ENCODE measurements at places on chromosomes 3 and 15.

DNA sequence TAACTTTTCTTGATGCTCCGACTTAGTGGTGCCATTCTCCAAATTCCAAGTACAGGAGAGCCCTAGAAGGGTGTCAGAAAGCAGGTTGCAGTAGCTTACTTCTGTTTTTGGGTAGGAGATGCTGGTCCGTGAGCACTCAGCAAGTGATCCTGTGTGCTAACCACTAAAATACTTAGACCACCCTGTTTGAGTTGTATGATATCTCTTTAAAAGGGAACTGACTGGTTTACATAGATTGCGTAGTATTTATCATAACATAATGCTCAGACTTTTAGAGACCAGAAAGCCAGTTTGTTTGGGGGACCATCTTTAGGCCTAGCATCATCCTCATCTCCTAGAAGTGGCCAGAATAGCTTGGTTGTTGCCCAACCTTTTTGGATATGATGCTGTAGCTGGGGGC, 26.7 kb downstream of the CTDSPL start:
- DNase-seq = no peak

DNA sequence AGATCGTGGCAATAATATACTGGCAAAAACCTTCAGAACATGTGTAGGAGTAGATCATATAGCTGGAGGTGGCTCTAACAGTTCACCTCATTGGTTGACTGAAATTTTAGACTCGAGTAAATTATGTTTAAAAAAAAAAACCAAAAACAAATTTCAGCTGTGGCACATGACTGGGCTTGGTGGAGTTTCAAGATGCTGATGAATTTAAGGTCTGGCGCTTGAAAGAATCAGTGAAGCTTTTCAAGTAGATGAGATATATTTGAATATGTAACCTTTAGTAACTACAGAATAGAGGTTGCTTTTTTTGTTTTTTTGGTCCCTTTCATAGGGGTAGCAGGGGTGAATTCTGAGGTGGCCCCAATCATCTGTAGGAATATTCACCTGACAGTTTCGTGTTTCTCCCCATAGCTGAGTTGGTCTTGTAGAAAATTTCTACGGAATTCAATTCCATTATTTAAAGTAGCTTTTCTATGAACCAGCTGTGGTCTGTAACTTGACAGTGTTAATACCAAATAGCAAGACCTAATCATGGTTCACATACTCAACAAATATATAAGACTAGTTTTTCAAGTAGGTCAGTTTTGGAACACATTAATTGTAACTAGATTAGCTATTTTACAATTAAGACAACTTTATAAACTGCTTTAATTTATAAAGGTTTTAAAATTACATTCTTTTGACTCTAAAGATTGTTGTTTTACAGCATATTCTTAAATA, 65.6 kb downstream of the MAP4 start:
- no peak for DNase-seq

GRCh38 chr3:178969004-178969700, 102.5 kb downstream of the ZMAT3 start:
- DNase-seq = no peak

- DNase-seq = peak; percentile 83
Observed at GRCh38 chr3:24680214-24680967, 185.7 kb upstream of the THRB start.

GRCh38 chr3:126112531-126113237, 28.8 kb upstream of the SLC41A3 start:
- no peak for DNase-seq

DNA sequence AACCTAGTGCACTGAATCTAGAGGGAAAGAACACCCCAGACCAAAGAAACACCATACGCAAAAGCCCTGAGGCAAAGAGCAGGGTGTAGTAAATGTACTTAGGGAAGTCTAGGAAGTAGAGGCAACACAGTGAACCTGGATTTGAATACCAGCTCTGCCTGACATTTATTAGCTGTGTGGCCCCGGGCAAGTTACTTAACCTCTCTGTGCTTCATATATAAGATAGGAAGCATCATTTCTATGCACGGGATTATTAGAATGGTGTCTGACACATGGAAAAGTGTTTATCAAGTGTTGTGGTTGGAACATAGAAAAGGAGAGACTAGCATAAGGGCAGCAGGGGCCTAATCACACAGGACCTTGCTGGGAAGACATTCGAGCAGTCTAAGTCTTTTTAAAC, 132.2 kb downstream of the ERC2 start:
- no peak for DNase-seq

- no peak for DNase-seq
Observed at GRCh38 chr3:108127301-108127988, 36.6 kb upstream of the CD47 start.

- DNase-seq = no peak
Observed at GRCh38 chr3:17055374-17056276, 170.9 kb downstream of the PLCL2 start.

DNA sequence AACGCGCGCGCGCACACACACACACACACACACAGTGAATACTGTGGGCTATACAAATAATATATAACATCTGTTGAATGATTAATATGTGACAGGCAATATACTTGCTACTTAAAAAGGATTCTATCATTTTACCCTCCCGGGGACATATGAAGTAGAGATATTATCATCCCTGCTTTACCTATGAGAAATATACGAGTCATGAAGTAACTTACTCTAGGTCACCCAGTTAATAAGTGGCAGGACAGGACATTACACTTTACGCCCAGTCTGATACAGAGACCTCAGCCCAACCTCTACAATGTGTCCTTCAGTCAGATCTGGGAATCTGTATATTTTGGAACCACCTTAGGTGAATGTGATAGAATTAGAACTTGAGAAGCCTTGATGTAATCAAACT, 55.4 kb downstream of the CCDC54 start:
- no peak for DNase-seq

GRCh38 chr3:168249205-168249549, 153.5 kb upstream of the GOLIM4 start:
- peak; percentile 64 for DNase-seq

DNA sequence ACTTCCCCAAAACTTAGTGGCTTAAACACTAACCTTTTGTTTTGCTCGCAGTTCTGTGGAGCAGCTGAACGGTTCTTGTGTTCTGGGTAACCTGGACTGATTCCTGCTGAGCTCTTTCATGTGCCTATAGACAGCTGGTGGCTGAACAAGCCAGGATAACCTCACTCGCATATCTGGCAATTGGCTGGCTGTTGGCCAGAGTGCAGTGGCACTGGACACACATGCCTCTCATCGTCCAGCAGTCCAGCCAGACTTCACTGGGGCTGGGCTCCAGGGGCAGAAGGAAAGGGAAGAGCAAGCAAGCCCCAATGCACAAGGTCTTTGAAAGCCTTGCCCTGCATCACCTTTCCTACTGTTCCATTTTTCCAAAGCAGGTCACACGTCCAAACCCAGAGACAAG, 53.6 kb upstream of the GATA2 start:
- no peak for DNase-seq

DNA sequence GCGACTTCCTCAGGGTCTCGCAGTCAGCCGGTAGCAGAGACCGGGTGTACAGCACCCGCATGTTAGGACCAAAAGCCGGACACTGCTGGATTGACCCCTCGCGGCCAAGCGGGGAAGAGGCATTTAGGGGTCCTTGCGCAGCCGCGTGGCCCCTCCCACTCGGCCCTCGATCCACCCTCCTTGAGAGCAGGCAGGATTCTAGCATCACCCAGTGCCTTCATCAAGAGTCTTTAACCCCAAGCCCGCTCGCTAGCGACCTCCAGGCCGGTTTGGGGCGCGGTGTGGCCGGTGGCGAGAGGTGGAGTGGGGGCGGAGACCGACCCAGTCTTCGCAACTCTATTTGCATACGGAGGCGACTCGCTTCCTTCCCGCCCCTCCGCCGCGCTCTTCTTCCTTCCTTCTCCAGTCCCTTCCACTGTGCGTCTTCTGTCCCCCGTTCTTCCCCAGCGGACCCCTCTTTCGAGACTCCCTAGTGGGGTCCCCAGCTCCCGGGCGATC, at the start of gene ST6GAL1:
ST6GAL1 (plus strand) TSS at position 384 of the 498 bp plus-strand sequence. CDS start 112,178 bp downstream, outside the sequence.
- peak; percentile 95 for DNase-seq

GRCh38 chr3:56677286-56677685, 5.8 kb downstream of the TASOR start:
- DNase-seq = no peak

GRCh38 chr3:96814651-96815567, 515 bp downstream of the EPHA6 start:
- DNase-seq = peak; percentile 12

DNA sequence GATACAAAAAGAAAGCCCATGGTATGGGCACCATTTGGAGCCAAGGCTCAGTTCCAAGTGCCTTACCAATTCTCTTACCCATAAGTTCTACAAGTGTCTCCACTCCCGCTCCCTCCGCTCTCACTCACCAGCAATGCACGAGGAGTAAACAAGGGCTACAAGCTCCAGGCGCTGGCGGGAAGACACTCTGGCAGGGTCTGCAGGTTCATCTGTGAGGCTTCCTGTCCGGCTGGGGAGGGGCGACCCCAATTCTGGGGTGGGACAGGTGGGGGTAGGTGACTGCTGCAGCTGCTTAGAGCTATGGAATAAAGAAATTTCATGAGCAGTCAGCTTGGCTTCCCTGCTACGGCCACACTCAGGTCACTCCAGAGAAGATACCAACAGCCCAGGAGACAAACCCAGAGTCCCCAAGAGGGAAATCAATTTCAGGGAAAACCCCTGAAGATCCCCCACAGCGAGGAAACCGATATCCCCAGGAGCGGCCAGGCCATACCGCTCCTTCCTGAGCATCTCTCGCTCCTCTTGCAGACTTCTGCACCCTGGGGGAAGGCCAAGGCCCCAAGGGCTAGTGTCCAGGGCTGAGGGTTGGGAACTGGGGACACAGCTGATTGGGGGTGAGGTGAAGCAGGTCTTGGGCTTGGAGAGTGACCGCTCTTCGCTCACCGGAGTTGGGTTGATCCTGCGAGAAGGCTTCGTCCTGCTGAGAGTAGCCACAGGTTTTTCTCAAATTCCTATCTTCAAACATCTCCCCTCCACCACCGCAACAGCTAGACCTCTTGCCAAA, 1.4 kb downstream of the CDAN1 start:
- no peak for DNase-seq

DNA sequence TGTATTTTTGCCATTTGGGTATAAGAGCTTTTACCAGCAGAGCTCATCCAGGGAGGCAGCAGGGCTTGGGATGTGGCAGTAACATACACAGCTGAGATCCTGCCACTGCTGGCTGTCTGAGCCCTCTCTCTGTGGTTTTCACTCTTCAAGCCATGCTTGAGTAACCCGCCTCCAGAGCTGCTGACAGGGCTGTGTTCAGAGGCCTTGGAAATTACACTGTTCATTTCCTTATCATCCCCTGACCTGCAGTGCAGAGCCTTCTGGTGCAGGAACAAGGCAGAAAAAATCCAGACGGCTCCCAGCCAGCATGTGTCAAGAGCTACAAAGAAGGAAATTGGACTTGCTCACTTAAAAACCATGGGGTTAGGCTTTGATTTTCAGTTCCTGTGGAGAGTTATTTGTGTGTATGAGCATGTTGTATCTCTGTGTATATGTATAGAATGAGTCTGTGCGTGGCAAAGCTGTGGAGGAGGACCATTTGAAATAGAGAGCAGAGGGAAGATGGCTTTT, 47.0 kb downstream of the ZNF609 start:
- DNase-seq = peak; percentile 56

DNA sequence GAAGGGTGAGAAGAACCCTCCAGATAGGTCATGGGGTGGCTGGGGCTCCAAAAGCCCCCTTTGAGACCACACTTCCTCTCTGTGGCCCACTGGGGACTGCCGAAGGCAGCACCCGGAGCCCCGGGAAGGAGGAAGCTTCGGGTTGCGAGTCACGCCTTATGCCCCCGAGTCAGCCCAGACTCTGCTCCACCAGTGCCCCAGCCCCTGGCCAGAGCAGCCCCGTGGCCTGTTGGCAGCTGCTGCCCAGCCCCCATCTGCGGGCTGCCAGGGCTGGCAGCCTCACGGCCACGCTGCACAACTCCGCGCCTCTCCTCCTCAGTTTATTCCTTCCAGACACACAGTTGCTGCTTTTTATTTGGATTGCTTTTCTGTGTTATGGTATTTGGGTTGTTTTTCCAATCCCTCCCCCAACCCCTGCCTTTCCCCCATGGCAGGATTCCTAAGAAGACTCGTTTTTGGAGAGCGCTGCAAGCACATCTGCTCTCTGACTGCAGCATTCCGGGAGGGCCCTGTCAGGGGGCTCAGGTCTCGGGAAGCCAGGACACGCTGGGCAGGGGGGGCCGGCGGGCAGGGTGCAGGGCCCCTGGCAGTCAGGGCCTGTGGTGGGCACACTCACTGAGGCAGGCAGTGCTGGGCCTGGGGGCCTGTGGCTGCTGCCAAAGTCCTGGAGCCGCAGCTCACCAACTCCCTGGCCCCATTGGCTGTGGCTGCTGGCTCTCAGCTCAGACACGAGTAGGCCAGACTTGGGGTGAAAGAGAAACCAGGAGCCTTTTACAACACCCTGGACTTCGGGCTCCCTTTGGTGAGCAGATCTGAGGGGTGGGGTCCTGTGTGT, 20.2 kb downstream of the MAGEF1 start:
- DNase-seq = no peak

GRCh38 chr15:67148196-67148701, 82.8 kb downstream of the SMAD3 start:
- no peak for DNase-seq

DNA sequence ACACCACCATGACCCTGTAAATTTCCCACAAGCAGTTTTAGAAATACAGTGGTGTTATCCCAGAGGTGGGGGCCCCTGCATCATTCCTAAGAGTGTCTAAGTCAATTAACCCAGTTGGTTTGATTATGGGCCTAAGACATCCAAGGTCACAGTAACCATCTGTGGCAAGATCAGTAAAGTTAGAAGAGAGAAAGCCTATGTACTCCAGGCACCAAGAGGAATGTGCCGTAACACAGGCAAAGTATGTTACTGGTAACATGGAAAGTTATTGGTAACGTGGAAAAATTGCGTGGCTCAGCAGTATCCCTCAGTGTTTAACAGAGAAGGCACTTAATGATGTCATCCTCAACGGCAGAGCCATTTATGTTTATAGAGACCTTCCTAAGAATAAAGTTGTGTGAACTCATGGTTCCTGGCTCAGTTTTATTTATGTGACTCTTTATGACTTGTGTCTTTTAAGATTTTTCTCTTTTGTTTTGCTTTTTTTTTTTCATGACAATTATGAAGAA, 144.1 kb upstream of the RASGRP1 start:
- no peak for DNase-seq

DNA sequence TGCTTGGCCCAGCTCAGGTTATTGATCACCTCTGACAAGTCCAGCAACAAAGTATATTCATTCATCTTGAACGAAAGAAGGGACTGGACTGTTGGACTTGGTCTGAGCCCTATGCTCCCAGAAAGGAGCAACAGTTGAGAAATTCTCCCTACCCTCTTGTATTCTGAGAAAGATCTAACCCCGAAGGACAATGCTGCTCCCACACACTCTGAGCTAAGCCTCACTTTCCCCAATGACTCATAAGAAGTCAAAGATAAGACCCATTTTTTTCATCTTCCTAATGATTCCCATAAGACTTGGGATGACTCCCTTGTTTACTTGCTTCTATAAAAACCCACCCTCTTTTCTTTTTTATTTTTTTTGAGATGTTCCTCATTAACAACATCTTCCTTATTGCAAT, 549.4 kb upstream of the MDFIC2 start:
- no peak for DNase-seq

Data from ELF-1 (cell line).